Activated CD8-positive, alpha-beta memory T cell treated with anti-CD3 and anti-CD28 coated beads for 36 hours (primary cell): ENCODE measurements at places on chromosomes 6 and 20. TPM values are rescaled to one million over a fixed set of nuclear protein-coding genes. Genes with fewer than 3 reads are reported as not detected.

Gene MSH5
- 61.5 TPM for total RNA-seq

Gene PHACTR3
- not detected for total RNA-seq

Gene DEFB119
- not detected for total RNA-seq

Gene C6orf47
- 16.7 TPM for total RNA-seq

Gene ECT2L
- total RNA-seq: not detected

Gene ALDH8A1
- total RNA-seq: 0.91 TPM

Gene PHF3
- 40.4 TPM for total RNA-seq

Gene TMEM242
- 11.6 TPM for total RNA-seq
